Stimulated activated CD4-positive, alpha-beta T cell treated with anti-CD3 and anti-CD28 coated beads, Interleukin-4, amount 100 ng/mL, for 4 hours (primary cell): ENCODE measurements at places on chromosomes 6 and 20.

DNA sequence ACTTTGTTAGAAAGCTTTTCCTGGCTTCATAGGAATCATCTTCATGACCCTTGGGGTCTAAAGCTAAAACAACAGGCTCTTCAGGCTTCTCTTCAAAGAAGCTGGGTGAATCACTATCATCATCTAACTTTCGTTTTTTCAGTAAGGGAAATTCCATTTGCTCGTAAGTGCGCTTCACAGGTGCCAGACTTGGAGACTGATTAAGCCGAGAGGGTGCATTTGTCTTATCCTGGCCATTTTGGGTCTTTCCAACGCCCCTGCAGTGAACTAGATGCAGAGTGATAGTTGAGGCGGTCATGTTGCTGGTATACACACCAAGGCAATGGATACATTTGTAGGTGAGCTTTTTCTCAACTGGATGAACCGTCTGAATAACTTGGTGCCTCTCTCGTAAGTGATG is 38.8 kb downstream of the ADNP start:
- no peak for DNase-seq

- no peak for DNase-seq
Observed at GRCh38 chr6:107866606-107867301, 42.6 kb upstream of the SCML4 start.

DNA sequence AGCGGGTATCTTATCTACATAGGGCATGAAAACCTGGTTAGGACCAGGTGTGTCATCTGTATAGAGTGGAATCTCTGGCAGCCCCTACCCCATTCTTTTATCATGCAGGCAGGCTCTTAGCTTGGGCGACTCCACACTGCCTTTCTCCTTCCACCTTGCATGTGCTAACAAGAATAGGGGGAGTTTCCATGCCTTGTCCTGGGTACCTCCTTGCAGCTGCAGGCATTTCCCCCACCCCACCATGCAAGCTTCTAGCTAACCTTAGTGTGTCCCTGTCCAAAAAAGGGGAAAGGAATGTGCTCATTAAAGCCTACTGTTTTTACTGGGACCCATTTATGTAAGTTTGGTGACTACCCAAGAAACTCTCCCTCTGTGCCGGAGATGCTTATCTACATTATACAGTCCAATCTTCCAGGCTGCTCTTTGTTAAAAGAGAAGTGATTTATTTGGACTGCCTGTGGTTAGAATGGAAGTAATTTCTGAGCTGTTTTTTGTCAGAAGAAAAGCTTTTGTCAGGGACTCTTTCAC is 10.5 kb upstream of the CEP43 start:
- DNase-seq: no peak

DNA sequence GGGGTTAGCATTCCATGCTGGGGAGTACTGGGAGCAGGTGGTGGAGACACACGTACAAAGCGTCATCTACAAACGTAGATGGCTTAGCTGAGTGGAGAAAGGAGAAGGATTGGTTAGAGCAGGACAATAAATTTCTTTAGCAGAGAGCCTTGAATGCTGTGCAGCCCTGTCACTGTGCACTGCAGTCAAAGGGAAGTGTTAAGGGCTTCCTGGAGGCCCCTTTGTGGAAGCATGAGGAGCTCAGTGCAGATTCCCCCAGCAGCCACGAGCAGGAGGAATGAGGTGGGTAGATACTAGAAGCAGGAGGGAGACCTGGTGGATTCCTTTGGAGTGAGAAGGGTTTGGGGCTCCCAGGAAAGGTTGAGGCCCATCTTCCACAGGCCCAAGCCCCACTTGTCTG is 6.1 kb upstream of the TREML4 start:
- DNase-seq: no peak

DNA sequence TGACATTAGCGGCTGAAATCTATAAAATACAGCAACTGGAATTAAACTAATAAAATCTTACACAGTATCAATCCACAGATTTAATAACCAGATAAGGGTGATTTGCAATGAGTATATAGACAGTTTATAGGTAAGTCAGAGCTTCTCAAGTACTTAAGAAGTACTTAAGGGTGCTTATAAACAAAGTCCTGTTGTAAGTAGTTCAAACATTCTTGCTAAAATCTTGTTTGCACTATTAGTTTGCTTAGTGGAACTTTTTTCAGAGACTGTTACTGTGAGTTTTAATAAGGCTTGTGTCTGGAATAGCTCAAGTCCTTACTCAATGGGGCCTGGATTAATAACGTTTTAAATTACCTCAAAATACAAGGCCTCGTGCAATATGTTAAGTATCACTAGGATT is 240.5 kb downstream of the GMDS start:
- DNase-seq: no peak

GRCh38 chr6:13913226-13914001 is 11.3 kb upstream of the RNF182 start:
- no peak for DNase-seq

DNA sequence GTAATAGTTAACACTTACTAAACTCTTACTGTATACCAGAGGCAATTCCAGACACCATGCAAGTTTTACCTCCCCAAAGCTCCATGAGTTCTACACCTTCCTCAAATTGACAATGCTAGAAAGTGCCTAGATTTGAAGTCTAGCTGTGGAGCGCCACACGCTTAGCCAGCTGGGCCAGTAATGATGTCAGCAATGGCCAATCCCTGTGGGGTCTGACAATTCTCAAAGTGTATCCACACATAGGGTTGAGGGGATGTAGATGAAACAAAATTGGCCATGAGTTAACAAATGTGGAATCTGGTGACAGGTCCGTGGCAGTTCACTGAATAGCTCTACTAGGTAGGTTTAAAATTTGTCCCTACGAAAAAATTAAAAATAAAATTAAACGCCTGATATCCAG is 1.3 kb downstream of the ZNF343 start:
- no peak for DNase-seq

GRCh38 chr6:9020001-9020400 is 584.7 kb upstream of the SLC35B3 start:
- DNase-seq: no peak
